Activated T-helper 9 cell treated with anti-CD3 and anti-CD28 coated beads, Interleukin-2, amount 50 U/mL, for 16 hours (primary cell): ENCODE measurements at places on chromosomes 12 and 14.

GRCh38 chr12:89278169-89278568 is 74.1 kb downstream of the DUSP6 start:
- no peak for DNase-seq

DNA sequence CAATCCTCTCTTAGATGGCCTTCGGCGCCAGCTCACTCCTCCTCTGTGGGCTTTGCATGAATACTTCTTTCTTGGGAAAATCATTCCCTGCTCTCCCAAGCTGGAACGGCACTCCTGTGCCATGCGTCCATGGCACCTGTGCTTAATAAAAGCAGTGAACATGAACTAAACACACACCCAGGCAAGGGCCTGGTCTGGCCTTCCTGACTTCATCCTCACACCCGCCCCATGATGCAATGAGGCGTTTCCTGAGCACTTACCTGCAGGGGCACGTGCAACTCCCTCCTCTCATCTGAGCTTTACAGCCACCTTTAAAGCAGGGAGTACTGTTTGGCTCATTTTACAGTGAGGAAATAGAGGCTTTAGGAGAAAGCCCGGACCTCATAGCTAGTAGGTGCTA is 219.8 kb downstream of the SLC41A2 start:
- no peak for DNase-seq

- no peak for DNase-seq
Measured at GRCh38 chr14:105503935-105504692, 13.1 kb downstream of the TEDC1 start.

GRCh38 chr12:47361389-47362021 is 281.7 kb upstream of the AMIGO2 start:
- DNase-seq: peak; percentile 10

DNA sequence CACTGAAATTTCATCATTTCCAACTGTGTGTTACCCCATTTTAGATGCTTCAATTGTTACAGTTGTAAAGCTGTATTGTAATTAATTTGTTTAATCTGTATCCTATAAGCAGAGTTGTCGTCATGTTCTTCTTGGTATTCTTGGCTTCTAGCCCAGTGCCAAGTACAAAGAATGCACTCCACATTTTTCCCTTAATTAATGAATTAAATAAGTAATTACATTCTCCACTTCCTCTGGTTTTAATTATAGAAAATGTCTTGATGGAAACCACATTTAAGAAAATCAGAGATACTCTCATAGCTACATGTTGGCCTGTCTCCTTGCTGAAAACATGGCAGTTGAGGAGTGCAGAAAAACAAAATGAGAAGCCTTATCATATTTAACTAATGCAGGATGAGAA is 746 bp downstream of the DNAI7 start:
- no peak for DNase-seq

- no peak for DNase-seq
Measured at GRCh38 chr12:2668816-2669215, 126.0 kb upstream of the FKBP4 start.

- no peak for DNase-seq
Measured at GRCh38 chr12:90152897-90153624, 444.4 kb upstream of the ATP2B1 start.

DNA sequence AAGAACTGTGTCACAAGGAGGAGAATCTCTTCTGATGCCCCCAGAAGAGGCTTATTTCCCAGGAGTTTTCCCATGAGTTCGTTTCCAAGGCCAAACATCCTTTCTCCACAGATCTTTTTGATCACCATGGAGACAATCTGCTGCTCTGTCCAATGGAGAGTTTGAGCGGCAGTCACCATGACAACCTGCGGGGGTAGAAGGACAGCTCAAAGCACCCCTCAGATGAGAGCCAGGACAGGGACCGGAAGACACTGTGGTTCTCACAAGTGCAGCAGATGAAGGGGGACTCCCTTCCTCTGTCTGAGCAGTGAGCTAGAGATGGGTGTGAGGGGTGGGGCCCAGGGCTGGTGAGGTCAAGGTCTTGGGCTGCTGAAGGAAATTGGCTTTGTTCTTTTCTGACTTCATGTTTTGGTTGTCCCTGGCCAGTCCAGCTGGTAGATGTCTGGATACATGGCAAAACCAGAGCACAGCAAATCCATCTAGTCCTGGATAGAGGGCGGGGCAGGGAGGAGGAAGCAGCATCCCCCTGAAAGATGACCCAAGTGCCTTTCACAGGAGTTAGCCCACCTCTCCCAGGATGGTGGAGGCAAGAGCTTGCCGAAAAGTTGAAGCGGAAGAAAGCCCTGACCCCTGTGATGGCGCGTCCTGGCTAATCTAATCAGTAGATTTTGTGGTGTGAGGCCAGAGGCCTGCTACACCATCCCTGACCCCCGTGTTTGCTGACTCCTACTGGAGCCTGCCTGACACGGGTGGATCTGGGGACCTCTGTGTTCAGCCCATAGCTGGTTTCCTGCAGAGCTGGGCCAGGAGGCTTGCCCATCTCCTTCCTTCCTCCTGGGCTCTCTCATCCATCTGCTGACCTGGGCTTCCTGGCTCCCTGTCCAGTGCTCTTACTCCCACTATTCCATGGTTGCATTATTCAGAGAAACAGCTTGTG is 24.4 kb downstream of the DHRS2 start:
- DNase-seq: no peak

GRCh38 chr12:119910586-119910985 is 33.5 kb upstream of the CIT start:
- no peak for DNase-seq

- no peak for DNase-seq
Measured at GRCh38 chr14:79596551-79596950, 614.8 kb downstream of the DIO2 start.

- no peak for DNase-seq
Measured at GRCh38 chr12:89556976-89557375, 31.1 kb upstream of the POC1B start.

DNA sequence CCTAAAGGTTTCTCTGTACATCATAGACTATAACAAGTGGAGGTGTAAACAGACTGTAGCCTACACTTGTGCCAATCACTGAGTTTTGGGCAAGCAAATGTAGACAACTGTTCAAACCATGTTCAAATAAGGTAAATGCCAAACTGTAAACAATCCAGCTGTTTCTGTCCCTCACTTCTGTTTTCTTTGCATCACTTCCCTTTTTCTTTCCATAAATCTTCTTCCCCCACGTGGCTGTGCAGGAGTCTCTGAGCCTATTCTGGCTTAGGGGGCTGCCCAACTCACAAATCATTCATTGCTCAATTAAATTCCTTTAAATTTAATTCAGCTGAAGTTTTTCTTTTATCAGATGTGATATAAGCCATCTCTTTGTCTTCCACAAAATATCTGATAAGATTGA is 65.1 kb upstream of the CPM start:
- DNase-seq: no peak

GRCh38 chr12:106070147-106070546 is 68.6 kb downstream of the NUAK1 start:
- DNase-seq: no peak

DNA sequence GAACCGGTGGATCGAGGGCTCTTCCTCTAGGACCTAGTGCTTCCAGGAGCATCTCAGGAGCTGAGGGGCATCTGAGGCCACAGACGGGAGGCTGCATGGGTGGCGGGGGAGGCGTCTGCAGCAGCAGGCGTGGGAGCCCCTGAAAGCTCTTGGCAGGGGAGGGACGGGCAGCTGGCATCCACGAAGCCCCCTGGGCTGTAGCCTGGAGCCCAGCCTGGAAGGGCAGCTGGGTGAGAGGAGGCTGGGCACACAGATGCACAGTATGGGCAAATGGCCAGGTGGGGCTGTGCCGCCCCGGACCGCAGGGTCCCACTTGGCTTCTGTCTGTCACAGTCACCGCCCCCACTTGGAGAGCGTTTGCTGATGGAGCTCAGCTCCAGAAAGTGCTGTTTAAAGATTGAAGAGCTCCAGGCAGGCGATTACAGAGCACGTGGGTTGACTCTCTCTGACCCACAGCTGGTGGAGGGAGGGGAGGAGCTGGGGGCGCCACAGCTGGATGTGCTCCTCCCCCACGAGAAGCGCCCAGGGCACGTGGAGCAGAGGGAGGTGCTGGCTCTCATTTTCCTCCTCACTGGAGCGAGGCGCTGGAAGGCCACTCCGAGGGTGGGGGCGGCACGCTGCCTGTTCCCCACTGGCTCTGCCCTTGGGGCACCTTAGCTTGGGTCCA is 155.0 kb upstream of the C14orf180 start:
- DNase-seq: no peak

DNA sequence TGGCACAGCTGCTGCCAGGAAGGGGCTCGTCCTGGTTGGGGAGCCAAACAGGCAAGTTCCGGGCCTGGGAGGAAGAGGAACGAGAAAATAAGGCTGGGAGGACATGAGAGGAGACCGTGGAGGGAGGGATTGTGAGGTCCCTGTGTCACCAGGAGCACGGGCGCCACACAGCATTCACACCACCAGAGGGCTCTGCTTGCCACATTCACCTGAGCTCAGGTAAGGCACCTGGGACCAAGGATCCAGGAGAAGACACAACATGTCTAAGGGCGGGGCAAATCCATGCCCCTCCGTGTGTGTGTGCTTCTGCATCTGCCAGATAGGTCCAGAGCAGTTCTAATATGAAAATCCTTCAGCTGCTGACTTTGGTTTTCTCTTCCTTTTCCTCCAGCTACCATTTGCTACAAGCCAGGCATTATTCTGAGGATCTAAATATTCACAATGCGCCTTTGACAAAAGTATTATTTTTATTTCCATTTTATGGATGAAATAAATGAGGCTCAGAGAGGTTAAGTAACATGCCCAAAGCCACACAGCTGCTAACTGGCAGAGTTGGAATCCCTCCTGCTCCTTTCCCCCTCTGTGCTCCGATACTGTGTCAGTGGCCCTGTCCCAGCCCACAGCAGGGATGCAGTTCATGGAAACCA is 14.6 kb downstream of the RAPGEF3 start:
- DNase-seq: peak; percentile 46

DNA sequence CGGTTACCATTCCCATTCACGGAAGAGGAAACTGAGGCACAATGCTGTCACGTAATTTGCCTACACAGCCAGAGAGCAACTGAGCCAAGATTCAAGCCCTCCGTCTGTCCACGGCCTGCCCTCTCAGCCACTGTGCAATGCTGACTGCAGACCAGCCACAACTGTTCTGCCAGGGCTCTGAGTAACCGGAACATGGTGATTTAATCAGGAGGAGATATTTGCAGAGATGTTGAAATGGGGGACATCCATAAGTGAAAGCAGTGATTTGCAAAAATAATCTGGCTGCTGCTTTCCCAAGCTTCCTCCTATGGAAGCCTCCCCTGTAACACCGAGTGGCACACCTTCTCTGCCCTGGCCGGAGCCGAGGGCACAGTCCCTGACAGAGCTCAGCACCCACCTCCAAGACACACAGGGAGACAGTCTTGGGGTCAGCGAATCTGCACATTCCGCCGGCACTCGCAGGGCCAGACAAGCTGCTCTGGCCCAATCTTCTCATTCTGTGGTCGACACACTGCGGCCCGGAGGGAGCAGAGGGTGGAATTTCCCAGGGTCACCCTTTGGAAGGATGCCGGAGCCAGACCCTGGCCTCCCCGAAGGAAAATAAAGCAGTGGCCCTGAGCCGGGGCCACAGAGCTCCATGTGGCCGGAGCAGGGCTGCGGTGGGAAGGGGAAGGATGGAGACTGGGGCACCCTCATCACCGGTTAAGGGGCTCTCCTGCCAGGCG is 158.2 kb upstream of the DIO3 start:
- DNase-seq: no peak

- DNase-seq: peak; percentile 12
Measured at GRCh38 chr14:76050797-76051392, 65.3 kb downstream of the IFT43 start.

- DNase-seq: no peak
Measured at GRCh38 chr12:25458047-25458552, 95.0 kb downstream of the LMNTD1 start.

- no peak for DNase-seq
Measured at GRCh38 chr12:6276956-6277620, 33.4 kb upstream of the PLEKHG6 start.

- no peak for DNase-seq
Measured at GRCh38 chr12:117100851-117101673, 1.8 kb upstream of the TESC start.

DNA sequence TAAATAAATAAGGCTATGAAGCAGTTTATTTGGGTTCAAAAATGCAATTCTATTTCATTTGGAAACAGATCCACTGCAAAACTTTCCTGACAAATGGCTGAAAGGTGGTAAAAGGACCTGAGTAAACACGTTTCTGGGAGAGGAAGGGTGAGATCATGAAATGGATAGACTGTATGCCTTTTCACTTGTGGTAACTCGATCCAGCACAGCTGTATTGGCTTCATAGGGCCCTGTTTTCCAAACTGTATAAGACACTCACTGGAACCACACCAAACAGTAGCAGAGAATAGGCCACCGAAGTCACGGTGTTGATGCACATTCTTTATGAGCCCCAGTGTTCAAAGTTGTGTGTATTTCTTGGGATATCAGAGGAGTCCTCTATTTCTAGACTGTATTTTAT is 325.2 kb upstream of the DIO2 start:
- DNase-seq: no peak

DNA sequence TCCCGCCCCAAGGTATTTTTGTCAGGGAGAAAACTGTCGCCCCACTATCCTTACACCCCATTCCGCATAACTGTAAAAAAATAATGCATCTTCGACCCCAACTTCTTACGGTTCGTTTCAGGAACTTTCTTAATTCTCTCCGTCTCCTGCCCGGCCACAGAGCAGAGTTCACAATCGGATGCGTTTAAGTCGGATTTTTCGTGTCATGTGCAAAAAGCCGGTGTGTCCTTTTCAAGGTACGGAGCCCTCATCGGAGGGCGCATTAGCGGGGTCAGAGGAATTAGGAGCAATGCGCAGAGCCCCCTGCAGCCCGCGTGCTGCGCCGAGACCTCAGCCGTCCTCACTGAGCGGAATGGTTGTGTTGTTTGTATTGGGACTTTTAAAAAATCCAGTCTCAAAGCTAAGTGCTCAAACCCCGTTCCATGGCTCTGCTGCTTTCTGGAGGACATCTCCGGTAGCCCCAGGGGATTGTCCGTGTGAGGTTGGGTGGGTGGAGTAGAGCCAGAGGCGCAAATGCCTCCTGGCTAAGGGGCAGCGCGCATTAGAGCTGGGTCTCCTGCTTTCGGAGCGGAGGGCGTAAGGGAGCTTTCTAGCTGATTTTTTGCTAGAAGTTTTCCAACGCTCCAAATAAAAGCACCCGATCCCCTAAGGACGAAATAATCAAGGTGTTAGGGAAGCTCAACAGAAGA is 3.9 kb upstream of the GSC start:
- no peak for DNase-seq

GRCh38 chr14:20328705-20329104 is 4.4 kb downstream of the CCNB1IP1 start:
- DNase-seq: no peak
